Stimulated activated CD8-positive, alpha-beta memory T cell treated with anti-CD3 and anti-CD28 coated beads, Interleukin-15, amount 100 ng/mL, for 4 hours (primary cell): ENCODE measurements at places on chromosomes 12 and 14.

DNA sequence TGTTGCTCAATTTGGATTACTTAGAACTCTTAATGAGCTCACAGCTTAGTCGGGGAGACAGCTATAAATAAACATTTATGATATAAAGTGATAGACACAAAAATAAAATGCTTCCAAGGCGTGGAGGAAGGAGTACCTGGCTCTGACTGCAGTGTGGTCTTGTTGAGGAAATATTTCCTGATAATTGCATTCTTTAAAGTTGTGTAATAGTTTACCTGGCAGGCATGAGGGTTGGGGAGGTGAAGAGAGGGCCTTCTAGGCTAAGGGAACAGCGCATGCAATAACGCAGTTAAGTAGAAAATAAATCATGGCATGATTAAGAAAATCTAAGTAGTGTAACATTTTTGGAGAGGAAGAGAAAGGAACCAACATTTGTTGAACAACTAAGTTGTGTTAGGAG is 260.5 kb upstream of the ATP2B1 start:
- DNase-seq, result no peak

DNA sequence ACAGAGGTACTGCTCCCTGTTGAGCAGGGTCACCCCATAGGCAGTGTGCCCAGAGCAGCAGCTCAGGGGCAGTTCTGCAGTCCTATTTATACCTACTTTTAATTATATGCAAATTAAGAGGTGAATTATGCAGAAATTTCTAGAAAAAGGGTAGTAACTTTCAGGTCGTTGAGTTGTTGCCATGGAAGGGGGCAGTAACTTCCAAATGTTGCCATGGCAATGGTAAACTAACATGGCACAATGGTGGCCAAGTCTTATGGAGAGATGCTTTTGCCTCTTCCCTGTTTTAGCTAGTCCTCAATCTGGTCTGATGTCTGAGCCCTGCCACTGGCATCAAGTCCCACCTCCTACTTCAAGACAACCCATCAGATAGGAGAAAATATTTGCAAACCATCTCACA is 30.4 kb upstream of the P2RX7 start:
- DNase-seq, result no peak

GRCh38 chr12:9506746-9507145 is 101.0 kb downstream of the KLRB1 start:
- no peak for DNase-seq

DNA sequence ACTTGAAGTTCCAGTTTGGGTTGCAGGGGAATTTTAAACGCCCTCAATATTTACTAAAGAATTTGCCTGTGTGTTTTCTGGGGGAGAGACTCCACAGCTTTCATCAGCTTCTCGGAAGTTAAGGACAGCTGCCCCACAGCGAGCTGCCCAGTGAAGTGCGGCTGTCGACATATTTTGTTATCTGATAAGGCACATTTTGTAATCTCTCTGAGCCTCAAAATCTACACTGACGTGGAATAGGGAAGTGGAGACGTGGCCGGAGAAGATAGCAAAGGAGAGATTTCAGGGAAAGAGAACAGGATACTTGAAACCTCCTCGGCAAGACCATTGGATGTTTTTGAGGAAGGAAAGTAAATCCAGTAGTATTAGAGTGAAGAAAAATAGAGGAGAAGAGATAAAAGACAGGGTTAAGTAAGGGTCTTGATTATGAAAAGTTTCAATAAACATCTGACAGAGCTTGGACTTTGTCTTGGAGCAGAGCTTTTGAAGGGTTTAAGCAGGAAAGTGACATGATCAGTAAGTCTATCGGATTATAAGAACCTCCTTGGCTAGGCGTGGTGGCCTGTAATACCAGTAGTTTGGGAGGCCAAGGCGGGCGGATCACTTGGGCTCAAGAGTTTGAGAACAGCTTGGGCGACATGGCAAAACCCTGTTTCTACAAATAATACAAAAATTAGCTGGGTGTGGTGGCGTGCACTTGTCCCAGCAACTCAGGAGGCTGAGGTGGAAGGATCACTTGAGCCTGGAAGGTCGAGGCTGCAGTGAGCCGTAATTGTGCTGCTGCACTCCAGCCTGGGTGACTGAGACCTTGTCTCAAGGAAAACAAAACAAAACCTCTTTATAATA is 1.1 kb downstream of the POLR3B start:
- no peak for DNase-seq

DNA sequence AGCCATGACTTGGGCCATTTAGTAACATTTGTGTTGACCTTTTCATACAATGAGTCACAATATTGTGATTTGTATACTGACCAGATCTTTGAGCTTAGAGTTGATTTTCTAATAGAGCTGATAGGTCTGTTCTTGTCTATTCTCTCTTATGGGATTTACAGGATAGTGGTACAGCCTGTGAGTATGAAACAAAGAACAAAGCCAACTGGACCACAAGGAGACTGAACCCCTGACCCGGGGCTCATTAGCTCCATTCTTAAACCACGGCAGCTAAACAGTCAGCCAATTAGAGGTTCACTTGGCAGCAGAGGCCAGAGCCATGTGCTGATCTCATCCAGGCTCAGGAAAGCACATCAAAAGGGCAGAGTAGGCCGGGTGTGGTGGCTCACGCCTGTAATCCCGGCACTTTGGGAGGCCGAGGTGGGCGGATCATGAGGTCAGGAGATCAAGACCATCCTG is 59.1 kb upstream of the GNPNAT1 start:
- DNase-seq, result no peak

GRCh38 chr14:92719890-92720323 is 28.5 kb downstream of the LGMN start:
- DNase-seq, result no peak

- DNase-seq, result no peak
Measured at GRCh38 chr12:46574847-46575246, 202.3 kb upstream of the SLC38A2 start.

- no peak for DNase-seq
Measured at GRCh38 chr14:60488175-60488574, 2.3 kb upstream of the C14orf39 start.

DNA sequence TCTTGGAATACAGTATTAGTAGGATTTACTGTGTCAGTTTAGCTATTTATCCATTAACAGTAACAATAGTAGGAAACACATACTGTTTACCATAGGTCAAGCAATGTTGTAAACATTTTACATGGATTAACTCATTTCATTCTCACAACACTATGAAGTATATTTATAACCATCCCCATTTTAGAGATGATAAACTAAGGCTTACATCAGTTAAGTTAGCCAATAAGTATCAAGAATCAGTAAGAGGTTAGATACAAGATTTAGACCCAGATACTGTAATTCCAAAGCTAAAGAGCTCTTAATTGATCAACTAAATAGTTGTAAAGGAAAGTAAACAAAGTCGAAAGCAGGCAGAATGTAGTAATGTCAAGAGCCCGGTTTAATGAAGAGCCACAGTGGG is 1.1 kb downstream of the SYNJ2BP start:
- DNase-seq, result no peak

DNA sequence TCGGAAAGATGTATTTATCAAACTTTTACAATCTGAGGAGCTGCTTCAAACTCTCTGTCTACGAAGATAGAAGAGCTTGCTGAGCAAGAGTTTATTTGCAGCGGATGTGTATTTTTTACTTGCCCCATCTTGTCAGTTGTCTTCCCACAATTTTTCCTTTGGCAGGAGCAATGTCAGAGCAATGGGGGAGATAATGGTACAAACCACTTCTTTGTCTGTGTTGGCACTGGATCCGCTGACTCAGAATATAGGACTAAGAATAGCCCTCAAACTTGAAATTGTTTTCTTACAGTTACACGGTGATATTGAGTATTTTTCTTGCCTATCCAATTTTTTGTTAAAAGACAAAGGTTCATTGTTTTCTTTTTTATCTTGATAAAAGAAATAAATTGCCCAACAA is 27.6 kb downstream of the HELB start:
- DNase-seq, result no peak

- DNase-seq, result no peak
Measured at GRCh38 chr12:6538420-6539313, 4.3 kb downstream of the GAPDH start.

GRCh38 chr12:51407604-51408003 is 16.4 kb upstream of the GALNT6 start:
- DNase-seq, result no peak

GRCh38 chr14:96729889-96730288 is 67.3 kb upstream of the VRK1 start:
- DNase-seq, result no peak

GRCh38 chr14:96895658-96896271 is 98.6 kb downstream of the VRK1 start:
- no peak for DNase-seq

- no peak for DNase-seq
Measured at GRCh38 chr12:48750215-48750614, 33.7 kb upstream of the CCNT1 start.

- DNase-seq, result no peak
Measured at GRCh38 chr12:11743423-11744409, 94.2 kb downstream of the ETV6 start.

DNA sequence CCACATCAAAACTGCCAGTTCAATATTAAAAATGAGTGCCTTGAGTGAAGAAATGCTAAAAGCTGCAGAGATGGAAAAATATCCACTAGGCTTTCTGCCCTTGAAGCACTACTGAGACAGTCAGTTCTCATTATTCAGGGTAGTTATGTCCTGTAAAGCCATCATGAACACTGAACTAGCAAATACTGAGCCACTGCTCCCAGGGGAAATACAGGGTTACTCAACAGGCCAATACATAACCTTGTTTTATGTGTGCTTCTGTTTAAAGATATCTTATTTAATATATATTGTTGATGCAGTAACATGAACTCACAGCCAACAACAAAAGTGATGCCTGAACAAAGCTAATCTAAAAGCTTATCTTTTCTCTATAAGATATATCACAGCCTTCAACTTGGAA is 3.3 kb downstream of the RAD52 start:
- DNase-seq, result no peak

DNA sequence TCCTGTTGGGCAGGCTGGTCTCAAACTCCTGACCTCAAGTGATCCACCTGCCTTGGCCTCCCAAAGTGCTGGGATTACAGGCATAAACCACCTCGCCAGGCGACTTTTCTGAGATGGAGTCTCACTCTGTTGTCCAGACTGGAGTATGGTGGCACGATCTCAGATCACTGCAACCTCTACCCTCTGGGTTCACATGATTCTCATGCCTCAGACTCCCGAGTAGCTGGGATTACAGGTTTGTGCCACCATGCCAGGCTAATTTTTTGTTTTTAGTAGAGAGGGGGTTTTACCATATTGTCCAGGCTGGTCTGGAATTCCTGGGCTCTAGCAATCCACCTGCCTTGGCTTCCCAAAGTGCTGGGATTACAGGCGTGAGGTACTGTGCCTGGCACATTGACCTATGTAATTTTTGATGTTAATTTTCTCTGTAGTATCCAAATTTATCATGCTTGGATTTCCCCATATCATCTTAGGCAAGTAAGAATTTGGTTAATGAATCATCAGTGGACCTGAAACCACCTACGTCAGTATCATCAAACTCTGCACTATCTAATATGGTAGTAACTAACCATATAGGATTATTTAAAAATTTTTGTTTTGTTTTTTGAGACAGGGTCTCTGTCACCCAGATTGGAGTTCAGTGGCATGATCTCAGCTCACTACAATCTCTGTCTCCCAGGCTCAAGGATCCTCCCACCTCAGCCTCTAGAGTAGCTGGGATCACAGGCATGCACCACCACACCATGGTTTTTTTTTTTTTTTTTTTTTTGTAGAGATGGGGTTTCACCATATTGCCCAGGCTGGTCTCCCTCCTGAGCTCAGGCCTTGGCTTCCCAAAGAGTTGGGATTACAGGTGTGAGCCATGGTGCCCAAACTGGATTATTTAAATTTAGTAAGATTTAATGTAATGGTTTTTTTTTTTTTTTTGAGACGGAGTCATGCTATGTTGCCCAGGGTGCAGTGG is 11.9 kb upstream of the ATP5F1B start:
- DNase-seq, result no peak

GRCh38 chr14:71013551-71014192 is 106.4 kb downstream of the PCNX1 start:
- DNase-seq, result no peak

- DNase-seq, result no peak
Measured at GRCh38 chr12:15116086-15116485, 105.1 kb downstream of the RERG start.

GRCh38 chr12:27974735-27975221 is 2.2 kb upstream of the PTHLH start:
- no peak for DNase-seq

- DNase-seq, result no peak
Measured at GRCh38 chr12:24134092-24134491, 184.6 kb upstream of the SOX5 start.

- no peak for DNase-seq
Measured at GRCh38 chr14:89771251-89771650, 183.3 kb downstream of the EFCAB11 start.

GRCh38 chr14:102262929-102263462 is 42.0 kb downstream of the MOK start:
- DNase-seq, result no peak

DNA sequence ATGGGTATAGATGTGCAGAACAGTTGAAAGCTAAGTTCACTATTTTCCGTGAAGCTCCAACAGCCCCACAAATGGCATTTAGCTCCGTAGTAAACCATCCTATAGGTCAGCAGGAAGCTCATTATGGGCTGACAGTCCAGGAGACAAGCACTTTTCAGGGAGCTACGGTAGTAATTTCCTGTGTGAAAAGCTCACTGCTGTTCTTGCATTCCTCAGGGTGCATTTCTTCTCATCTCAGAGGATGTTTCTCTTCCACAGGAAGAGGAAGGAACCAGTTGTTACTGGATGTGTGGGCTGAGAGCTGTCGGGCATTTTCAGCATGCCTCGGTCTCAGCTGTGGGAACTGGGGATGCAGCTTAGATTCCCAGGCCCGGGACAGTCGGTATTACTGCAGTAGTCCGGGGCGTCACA is 72.8 kb downstream of the GALNT4 start:
- no peak for DNase-seq

GRCh38 chr12:52246720-52247621 is 13.9 kb downstream of the KRT7 start:
- DNase-seq, result no peak

DNA sequence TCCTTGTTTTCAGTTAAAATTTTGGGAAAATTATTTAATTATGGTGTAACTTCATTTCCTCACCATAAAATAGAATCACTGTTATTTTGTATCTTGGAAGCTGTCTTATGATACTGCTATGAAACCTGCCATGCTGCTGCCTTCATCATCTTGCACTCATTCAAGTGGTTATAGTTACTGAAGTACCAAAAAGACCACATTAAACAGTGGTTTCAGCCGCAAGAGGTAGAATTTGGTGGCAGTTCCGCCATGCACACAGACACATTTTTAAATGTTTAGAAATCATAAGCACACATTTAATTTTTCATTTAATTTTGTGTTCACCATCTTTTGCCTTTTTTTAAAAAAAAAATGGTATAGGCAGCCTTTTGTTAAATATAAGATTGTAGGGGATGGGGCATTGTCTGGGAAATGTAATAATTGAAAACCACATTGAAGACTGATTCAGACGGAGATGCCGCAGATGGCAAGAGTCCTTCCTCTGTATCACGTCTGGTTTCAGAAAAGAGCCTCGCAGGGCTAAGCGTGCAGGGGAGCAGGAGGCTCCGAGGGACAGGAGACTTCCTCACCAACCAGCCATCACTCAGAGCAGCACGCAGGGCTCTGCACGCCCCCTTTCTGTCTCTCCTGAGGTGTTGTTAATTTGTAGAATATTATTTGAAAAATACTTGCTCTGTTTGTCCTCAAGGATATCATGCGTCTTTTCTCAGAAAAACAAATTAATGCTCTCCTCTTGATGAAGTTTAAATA is 115.2 kb upstream of the PELI2 start:
- no peak for DNase-seq

GRCh38 chr12:52655251-52655650 is 3.2 kb upstream of the KRT2 start:
- DNase-seq, result no peak
